ENCODE measurements at places on chromosomes 6 and 20.

DNA sequence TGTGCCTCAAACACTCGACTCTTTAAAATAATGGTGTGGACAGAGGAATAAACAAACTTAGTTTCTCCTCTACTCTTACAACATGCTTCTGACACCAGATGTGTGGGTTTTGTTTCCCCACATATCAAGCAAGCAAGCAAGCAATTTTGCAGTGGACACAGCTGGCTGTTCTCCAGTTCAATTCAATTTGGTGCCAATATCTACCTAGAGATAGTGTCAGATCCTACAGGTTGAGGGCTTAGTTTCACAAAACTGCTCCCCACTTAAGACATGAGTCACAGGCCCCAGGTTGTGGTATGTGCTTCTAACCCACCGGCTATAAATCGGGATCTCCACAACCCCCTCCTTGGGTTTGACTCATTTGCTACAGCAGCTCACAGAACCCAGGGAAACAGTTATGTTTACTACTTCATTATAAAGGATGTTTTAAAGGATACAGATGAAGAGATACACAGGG, 131.4 kb upstream of the TRAF3IP2 start:
- no peak for DNase-seq

DNA sequence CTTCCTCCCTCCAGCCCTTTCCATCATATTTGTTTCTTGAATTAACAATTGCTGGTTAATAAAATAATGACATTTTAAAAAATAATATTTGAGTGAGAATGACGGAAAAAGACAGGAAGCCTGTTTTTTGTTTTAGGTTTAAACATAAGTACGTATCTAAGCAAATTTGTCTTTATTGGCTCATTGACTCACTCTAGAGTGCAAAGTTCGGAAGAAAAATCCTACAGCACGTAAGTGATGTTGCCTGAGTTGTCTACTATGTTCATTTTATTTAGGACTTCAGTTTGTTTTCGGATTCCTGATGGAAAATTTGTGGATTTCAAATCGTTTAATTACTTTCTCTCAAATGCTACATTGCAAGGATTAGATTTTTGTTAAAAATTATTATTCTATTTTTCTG, 1435.7 kb upstream of the ADGRB3 start:
- no peak for DNase-seq

DNA sequence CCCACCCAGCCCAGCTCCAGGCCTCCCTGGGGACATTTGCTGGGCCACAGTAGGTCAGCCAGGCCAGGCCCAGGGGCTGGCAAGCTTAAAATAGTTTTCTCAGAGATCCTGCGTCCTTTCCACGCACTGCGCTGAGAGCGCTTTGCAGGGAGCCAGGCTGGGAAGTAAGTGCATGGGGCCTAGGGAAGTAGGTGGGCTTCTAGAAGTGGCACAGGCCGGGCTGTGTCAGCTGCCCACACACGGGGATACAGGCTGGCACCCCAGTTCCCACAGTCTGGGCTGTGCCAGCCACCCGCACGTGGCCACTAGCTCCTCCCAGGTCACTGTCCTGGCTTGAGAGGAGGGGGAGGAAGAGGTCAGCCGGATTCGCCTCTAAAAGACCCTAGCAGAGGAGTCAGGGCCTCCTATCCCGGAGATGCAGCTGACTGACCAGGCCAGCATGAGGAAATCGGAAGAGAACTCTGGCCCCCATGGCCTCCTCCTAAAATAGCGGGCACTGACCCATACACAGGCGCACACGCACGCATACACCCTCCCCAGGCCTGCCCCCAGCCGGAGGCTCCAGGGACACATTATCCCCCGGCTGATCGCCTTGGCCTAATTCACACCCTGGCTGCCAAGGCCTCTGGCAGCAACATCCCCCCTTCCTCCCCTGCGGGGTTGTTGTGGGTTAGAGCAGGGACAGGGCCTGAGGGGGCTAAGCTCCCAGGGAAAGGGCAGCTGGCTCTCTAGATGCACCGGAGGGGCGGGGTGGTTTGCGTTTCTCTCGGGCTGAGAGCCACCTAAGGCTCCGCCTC, 5.4 kb downstream of the SLCO4A1 start:
- no peak for DNase-seq

DNA sequence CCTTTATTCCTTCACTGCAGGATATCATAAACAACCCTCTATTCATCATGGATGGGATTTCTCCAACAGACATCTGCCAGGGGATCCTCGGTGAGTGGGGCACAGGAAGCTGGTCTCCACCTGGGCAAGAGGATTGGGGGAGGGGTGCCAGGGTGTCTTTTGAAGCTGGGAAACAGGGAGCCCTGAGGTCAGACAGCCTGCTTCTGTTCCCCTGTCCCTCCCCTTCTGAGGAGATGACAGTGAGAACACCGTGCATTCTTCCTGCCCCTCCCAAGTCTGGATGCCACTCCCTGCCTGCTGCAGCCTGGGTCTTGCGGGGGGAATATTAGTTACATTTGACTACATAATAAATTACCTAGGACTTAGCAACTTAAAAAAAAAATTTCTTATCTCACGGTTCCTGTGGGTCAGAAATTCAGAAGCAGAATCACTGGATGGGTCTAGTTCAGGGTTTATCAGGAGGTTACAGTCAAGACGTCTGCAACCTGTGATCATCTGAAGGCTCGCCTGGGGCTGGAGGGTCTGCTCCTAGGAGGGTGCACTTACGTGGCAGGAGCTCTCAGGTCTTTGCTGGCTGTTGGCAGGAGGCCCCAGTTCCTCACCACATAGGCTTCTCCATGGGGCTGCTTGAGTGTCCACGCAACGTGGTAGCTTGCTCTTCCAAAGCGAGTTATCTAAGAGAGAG, 11.4 kb downstream of the CAPN11 start:
- DNase-seq = no peak

DNA sequence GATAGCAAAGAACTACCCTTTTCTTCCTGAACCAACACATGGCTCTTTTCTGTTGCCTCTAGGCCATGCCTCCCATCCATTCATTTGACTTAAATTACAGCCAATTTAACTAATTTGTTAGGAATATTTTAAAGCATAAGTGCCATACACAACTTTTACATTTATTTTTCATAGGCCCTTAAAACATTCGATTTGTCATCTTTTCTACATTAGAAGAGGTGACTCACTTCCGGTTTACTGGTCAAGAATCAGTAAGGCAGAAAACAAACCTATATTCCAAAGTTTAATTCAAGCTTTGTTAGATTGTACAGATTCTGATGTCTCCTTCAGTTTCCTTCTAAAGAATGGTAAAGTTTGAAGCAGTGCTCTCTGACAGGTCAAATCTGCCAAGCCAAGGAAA, 344.3 kb downstream of the SAMD5 start:
- no peak for DNase-seq

- no peak for DNase-seq
These were observed 190.9 kb downstream of the LAMA2 start for GRCh38 chr6:129073691-129074395.

- DNase-seq = no peak
These were observed 11.6 kb downstream of the GMPR start for GRCh38 chr6:16249971-16250370.

GRCh38 chr6:39882531-39882899, 51.7 kb downstream of the MOCS1 start:
- no peak for DNase-seq

DNA sequence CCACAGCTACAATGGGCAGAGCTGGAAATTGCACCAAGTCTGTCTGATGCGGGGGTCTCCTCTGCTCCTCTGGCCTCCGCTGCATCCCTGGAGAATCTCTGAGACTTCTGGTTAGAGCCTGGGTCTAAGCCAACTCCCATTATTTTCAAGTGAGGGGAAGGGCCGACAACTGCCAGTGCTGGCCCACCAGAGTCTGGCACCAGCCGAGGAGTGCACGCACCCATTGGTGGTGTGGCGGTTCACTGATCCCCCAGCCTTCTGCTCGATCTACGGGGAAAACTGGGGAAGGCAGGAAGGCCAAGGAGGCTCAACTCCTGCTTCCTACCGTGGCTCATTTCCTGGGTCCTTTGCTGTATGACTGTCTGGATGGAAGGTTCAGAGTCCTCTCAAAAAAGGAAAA, 6.2 kb downstream of the NQO2 start:
- no peak for DNase-seq

GRCh38 chr6:158251565-158251964, 60.7 kb upstream of the TULP4 start:
- DNase-seq = no peak

- DNase-seq = no peak
These were observed 27.1 kb upstream of the KIAA1586 start for GRCh38 chr6:57019434-57019833.

GRCh38 chr6:35128496-35128895, 12.6 kb downstream of the TCP11 start:
- no peak for DNase-seq

DNA sequence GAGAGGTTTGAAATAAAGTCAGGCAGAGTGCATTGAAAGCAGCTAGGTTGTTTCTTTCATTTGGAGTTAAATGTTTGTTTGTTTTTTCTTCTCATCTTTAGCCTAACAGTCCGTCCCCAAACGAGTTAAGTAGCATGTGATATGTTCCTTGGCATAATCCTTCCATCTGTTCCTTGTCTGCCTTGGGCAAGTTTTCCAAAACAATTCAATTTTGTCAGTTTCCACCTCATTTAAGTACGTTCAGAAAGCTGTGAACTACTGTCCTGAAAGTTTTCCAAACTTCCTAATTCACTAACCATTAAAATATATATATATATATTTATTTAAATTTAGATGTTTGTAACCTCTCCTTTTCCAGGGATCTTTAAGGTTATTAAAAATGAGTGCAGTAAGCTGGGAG, 61.8 kb upstream of the HDAC2 start:
- no peak for DNase-seq

DNA sequence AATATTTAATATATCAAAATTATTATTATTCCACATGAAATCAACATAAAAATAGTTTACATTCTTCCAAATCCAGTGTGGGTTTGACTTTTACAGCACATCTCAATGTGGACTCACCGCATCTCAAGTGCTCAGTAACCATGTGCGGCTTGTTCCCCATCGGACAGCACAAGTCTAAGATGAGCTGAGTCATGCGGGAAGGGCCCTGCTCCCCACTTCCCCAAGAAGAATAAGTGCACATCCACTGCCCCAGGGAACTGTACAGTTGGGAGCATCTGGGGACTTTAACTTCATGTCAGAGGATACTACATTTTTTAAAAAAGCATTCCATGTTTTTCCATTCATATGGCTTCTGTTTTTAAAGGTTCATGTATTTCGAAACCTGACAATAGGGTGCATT, 325.6 kb downstream of the BTBD3 start:
- DNase-seq = no peak

DNA sequence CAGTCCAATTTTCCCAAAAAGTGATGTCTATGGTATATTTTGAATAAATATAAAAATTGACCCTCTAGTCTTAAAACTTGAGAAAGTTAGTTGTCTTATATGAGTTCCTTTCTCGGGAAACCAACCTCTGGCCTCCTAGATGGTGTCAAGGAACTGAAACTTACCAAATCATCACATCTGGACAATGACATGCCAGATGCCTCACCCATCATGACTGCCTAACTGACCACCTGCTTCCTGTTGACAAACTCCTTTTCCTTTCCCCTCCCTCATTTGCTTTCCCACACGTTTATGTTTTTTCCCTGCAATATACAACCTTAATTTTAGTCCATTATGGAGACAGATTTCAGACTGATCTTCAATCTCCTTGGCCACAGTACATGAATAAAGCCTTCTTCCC, 731.0 kb downstream of the EPHA7 start:
- no peak for DNase-seq

GRCh38 chr20:45469336-45470261, at the start of gene WFDC2:
Gene WFDC2, plus strand, starts transcription at chr20:45469753. Its CDS starts 29 bp downstream, at chr20:45469782.
- no peak for DNase-seq

- DNase-seq = no peak
These were observed 178.8 kb upstream of the BTBD3 start for GRCh38 chr20:11738852-11739251.

DNA sequence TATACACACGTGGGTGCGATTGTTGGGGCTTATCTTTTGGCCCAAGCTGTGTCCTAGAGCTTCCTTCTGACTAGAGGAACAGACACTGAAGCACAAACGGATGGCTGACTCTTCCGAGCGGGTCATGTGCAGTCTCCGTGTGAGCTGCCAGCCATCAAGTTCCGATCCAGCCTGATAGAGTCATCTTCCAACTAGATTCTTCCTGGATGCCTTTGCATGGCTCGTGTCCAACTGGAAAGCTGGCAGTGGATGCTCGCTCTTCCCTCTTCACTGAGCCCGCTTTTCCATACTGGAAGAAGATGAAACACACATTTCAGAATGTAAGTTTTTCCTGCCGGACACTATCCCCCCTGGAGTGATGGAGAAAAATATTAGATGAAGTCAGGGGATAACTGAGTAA, 148.1 kb downstream of the SCML4 start:
- no peak for DNase-seq

GRCh38 chr6:154797857-154798256, 64.6 kb downstream of the SCAF8 start:
- no peak for DNase-seq

- DNase-seq = no peak
These were observed 27.0 kb upstream of the CCN6 start for GRCh38 chr6:112026933-112027332.

DNA sequence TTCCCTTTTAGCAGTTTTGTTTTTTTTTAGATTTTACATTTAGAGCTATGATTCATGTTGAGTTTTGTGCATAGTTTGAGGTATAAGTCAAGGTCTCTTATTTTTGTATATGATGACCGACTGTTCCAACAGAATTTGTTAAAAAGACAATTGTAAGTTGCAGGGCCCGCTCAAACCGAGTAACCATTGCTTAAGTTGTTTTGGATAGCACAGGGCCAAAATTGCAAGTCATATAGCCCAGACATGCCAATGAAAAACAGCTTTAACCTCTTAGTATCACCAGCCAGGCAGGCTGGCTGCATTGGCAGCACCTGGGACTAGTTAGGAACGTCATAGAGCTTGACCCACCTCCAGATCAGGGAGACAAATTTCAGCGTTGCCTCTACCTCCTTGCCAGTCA, 47.3 kb downstream of the PFDN4 start:
- no peak for DNase-seq

- DNase-seq = no peak
These were observed 22.3 kb downstream of the NRN1 start for GRCh38 chr6:5984150-5985089.

Data from NCI-H524 treated with DMSO at 0.1 percent for 48 hours (cell line).